ENCODE measurements at places on chromosomes 11 and 22.

DNA sequence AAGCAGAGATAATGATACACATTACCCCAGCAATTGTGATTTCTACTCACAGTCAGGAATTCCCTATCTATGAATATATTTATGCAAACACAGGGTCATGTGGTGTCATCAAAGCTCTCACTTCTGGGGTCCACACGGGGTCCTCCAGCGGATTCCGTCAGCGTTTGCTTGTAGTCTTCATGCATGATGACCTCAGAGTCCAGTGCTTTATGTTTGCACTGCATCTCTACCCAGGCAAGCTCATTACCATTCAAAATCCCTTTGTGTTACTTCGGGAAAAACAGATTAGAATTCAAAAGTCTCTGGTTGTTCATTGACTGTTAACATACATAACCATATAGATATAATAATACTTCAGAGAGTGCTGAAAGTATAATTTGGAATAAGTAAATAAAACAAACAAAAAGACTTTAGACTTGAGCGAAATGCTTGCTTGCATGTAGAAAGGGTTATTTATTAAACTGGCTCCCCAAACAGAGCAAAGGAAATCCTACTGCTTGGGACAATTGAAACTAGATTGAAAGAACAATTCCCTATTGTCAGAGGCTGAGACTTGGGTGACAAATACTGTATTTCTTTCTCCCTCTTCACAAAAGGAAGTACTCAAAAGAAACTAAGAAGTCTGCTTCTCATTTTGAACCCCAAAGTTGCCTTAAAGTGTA lies 423.1 kb downstream of the ETS1 start:
- DNase-seq = no peak

DNA sequence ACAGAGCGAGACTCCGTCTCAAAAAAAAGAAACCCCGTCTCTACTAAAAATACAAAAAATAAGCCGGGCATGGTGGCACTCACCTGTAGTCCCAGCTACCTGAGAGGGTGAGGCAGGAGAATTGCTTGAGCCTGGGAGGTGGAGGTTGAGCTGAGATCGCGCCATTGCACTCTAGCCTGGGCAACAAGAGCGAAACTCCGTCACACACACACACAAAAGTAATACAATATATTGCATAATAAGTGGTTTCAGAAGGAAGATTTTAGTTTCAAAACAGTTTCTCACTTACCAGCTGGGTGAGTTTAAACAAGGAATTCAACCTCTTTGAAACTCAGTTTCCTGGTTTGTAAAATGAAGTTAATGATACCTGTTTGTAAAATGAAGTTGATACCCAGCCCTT lies 32.7 kb upstream of the HTR3A start:
- no peak for DNase-seq

GRCh38 chr11:21411104-21411503 lies 741.7 kb downstream of the NELL1 start:
- no peak for DNase-seq

DNA sequence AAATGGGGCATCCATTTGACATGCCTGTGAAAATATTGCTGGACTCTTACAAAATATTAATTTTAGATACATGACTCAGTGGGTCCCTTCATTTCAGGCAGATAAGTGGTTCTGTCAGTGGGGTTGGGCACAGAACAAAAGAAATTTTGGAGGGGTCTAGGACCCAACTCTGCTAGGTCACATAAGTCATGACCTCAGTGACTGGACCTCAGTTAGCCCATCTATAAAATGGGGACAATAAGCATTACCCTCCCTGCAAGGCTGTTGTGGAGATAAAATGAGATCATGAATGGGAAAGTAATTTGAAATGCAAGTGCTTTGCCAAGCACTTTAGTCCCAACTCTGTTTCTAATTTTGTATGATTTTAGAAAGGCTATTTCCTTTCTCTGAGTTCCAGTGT lies 23.8 kb downstream of the ADORA2A start:
- DNase-seq = no peak

- DNase-seq = no peak
Measured at GRCh38 chr11:12235947-12236743, 125.8 kb downstream of the MICAL2 start.

DNA sequence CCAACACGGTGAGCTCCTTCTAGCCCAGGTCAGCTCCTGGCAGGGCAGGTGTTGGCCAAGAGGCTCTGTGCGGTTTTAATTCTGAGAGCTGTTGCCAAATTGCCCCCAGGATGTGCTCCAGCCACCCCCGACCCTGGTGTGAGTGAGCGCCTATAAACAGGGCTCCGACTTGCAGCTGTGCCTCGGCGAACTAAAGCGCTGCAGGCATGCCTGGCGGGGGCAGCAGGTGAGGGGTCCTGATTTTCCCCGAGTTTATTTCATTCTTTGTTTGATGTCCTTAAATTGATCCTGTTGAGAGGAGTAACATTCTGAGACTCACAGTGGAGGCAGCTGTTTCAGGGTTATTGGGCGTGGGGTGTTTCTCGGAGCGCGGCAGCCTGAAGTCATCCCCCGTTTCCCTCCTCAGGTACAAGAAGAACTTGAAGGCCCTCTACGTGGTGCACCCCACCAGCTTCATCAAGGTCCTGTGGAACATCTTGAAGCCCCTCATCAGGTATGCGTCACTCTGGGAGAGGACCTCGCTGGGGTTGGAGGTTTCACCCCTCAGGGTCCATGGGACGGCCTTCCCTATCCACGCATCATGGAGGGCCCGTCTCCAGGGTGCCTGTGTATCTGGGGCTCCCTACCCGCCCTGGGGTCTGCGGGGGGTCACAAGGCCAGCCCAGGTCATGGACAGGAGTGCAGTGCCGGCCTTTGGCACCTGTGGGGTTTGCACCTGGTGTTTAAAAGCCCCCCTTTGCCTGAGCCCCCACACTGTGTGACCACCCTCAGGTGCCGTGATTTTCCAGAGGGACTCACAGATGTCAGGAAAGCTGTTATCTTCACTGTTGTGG lies 62.1 kb downstream of the ARHGAP8 start:
- no peak for DNase-seq

DNA sequence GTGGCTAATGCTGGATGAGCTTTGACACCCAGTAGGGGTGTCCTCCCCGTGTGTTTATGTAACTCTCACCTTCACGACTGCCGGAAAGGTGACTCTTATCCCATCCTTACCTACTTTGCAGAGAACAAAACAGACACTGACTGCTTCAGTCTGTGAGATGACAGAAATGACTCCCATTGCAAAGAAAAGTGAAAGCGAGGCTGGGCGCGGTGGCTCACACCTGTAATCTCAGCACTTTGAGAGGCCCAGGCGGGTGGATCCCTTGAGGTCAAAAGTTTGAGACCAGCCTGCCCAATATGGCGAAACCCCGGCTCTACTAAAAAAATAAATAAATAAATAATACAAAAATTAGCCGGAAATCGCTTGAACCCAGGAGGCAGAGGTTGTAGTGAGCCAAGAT lies 106.4 kb upstream of the ANO1 start:
- no peak for DNase-seq

GRCh38 chr11:133263332-133263731 lies 269.0 kb downstream of the OPCML start:
- DNase-seq = no peak

DNA sequence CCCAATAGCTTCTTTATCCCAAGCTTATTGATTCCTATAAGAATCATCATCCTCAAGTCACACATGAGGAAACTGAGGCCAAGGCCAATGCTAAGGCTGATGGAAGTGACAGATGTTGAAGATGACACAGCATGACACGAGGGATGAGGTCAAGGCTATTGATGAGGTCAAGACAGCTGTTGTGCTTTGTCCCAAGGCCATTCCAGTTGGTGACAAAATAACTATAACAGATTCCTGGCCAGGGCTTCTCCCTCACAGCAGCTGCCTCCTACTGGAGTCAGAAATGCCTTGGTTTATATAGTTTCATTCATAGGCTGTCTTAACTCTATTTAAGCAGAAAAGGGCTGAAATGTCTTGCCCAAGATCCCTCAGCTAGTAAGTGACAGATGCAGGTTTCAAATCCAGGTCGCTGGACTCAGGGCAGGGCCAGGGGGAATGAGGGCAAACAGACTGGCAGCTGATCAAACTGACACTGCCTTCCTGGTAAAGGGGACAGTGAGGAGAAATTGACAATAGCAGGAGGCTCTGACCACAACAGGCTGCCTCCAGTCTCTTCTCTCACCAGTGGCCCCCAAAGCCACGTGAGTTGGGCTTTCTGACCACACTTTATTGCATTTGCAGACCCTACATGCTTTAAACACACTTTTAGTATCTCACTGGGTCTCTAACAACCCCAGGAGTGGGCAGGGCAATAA lies 16.5 kb downstream of the MIF start:
- no peak for DNase-seq

DNA sequence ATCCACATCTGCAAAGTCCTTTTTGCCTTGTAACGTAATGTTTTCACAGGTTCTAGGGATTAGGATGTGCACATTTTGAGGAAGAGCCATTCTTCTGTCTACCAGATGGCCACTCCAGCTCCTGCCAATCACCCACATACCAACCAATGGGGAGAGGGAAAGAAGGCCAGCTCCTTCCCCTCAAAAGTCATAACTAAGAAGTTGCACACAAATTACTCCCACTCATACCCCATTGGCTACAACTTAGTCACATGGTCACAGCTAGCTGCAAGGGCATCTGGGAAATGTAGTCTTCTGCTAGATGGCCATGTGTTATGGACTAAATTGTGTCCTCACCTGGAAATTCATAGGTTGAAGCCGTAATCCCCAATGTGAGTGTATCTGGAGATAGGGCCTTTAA lies 15.4 kb upstream of the MYOD1 start:
- no peak for DNase-seq

DNA sequence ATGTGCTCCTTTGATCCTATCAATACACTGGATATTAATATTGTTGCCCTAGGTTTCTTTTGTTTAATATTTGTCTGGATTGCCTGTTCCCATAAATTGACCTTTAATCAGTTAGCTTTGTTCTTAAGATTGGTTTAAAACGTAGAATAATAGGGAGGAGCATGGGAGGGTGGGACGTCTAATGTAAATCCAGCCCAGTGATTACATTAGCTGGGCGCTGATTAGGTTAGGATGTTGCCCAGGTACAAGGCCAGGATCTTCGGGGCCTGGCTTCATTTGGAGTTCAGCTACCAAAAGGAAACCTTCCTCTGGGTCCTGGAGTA lies at the start of gene SRSF8:
Gene SRSF8 (plus strand): TSS at position 204 of the 323 bp plus-strand sequence. CDS start 308 bp downstream, outside the sequence.
- no peak for DNase-seq

DNA sequence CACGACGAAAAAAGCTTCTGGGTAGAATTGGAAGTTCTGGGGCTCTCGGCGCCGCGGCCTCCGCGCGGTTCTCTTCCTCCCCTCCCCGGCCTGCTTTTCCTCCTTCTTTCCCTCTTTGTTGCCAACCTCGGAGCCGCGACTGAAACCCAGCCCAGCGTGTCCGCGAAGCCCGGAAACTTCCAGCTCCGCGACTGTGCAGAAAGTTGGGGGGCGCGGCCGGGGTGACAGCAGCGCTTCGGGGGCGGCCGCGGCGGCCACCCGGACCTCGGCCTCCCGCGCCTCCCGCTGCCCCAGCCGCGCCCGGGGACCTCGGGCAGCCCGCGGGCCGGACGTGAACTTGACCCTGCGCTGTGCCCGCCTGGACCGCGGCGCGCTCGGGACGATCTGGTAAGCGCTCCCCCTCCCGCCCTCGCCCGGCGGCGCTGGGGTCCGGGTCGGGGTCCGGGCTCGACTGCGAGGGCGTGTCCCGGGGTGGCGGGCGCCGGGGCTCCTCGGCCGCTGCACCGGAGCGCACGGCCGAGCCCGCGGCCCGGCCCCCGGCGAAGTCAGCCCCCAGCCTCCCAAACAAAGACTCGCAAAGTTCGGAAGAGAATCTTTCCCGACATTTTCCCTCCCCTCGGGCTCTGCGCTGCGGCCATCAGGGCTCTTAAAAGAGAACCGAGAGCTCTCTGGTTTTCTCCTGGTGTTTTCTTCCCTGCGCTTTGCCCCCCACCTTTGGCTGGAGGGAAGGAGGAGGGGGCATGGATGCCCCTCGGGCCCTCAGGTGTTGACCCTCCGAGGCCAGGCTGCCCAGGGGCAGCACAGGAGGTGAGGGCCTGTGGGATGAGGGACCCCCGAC lies 67.9 kb upstream of the WNT7B start:
- DNase-seq = no peak

GRCh38 chr22:44632541-44633396 lies 69.2 kb upstream of the PRR5 start:
- no peak for DNase-seq

DNA sequence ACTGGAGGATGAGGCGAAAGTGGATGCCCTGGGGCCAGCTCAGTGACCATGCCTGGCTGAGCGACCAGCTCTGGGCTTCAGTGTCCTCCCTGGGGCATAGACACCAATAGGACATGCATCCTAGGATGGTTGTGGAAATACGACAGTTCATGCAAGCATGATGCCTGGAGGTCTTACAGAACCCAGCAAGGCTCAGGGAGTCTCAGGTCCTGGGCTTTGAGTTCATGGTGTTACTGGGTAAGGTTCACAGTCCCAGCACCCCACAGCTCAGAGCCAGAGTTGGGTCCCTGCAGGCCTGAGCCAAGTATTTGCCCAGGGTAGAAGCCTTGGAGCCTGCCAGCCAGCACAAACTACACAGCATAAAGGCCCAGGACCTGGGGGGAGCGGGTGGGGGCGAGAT lies 4.2 kb upstream of the SUSD2 start:
- no peak for DNase-seq

GRCh38 chr11:59862252-59862651 lies 4.0 kb downstream of the TCN1 start:
- DNase-seq = no peak

DNA sequence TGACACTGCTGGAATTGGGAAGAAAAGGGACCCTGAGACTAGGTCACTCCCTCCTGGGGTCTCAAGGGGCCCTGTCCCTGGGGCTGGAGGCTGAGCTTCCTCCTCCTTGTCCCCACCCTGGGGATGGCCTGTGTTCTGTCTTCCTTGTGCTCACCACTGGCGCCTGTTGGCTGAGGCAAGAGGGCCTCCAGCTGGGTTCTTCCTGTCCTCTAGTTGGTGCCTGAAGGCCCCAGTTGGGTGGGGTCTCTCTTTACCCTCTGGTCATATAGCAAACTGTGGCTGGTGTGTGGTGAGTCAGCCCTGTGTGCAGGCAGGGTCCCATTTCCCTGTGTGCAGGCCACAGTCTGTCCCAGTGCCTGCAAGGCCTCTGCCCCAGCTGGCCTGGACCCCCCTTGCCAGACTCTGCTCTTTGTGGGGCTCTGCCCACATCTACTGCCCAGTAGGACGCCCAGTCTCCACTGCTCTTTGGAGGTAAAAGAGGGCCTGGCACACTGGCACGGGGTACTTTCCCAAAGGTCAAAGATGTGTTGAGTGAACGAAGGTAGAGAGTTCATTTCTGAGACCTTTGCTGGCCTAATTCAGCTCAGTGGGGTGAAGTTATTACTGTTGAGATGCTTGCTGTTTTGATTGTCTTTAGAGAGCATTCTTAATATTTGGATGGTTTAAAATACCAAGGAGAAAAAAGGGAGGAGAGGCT lies 55.1 kb upstream of the CLDN5 start:
- no peak for DNase-seq
